ENCODE measurements at places on chromosomes 1 and 21. TPM values are rescaled to one million over a fixed set of nuclear protein-coding genes. Genes with fewer than 3 reads are reported as not detected.
A peak's percentile ranks its signal among the peaks of the same experiment; 100 is the strongest.

- DNase-seq, result peak; percentile 76
Observed at GRCh38 chr1:43530483-43531106, at the start of gene PTPRF. Gene PTPRF, plus strand, starts transcription at chr1:43530883. Its CDS starts 14,193 bp downstream, at chr1:43545076.

The ZNF695 gene
- 1.9 TPM for polyA plus RNA-seq

The ANKRD45 gene
- 0.38 TPM for polyA plus RNA-seq

The OR10X1 gene
- not detected for polyA plus RNA-seq

The FHL3 gene
- 120 TPM for polyA plus RNA-seq

DNA sequence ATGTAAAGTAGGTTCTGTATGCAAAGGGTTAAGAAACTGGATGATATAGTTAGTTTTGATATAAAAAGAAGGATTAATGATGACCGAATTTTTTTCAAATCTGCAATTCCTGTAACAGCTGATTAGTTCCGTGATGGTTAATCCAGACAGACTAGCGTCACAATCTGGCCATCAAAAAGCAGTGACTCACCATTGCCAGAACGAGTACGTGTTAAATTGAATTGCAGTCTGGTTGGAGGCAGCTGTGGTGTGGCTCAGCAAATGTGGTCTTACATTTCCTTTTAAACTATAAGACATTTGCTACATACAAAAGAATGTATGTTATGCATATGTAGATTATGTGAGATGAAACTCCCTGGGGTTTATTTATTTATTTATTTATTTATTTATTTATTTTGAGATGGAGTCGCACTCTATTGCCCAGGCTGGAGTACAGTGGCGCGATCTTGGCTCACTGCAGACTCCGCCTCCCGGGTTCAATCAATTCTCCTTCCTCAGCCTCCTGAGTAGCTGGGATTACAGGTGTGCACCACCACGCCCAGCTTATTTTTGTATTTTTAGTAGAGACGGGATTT, 139.8 kb downstream of the RYR2 start:
- peak; percentile 44 for DNase-seq

The KRTAP11-1 gene
- polyA plus RNA-seq, result not detected

DNA sequence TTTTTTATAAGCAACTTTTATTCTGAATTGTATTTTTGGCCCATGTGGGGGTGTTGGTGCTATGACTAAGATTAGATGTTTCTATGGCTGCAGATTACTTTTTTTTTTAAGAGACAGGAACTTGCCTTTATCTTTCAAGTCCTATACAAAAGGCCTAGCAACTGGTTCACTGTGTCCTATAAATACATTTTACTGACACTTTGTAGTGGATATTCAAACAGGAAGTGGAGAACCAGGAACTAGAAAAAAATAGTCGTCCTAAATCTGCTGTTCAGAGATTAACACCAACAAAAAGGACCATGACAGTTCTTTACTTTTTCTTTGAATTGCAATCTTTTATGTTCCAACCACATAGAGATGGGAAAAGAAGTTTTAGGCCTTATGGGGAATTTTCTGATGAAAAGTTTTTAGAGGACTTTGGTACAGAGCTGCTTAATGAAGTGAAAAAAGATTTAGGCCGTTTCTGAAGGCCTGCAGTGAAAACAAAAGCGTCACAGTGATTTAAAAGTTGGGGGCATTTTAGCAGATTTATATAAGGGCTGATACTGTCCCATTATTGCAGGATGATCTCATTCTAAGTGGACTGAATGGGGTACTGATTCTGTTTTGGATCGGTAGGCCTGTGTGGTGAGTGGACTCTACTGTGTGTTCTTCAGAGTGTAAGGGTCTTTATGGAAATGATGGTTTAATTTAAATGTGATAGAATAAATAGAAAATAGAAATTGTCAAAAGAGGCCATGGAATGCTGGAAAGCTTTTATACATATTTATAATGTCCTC, 136.4 kb upstream of the DEPDC1 start:
- DNase-seq, result no peak

GRCh38 chr1:87785386-87785785, 456.7 kb downstream of the LMO4 start:
- no peak for DNase-seq

DNA sequence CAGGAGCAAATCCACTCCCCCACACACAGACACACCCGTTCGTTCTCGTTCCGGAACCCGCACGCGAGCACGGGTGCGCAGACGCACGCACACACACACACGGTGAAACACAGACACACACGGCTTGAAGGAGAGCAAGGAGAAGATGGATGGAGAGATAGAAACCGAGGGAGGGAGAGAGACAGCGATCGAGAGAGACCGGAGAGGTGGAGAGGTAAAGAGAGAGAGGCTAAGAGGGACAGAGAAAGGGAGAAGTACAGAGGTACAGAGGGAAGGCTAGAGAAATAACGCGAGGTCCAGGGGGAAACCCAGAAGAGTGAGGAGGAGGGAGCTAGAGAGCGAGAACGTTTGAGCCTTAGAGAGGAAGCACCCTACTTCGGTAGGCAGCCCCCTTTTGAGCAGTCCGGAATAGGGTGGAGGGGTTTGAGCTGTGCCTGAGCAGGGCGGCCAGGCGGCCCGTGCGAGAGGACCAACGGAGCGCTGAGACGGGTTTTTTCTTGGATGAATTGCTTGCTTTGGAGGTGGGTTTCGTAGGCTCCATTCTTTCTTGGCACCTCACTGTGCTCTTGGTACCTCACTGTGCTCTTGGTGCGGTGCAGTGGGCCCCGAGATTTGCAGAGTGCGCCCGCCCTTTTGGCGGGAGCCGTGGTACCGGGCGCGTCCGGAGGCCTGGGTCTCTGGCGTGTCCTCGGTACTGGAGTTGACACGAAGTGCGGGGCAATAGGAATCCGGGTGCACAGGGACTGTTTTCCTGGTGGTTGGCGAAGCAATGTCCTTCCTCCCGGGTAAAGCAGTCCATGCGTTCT, 88.4 kb upstream of the RHOU start:
- DNase-seq, result peak; percentile 23

The TIE1 gene
- 29.3 TPM for polyA plus RNA-seq

DNA sequence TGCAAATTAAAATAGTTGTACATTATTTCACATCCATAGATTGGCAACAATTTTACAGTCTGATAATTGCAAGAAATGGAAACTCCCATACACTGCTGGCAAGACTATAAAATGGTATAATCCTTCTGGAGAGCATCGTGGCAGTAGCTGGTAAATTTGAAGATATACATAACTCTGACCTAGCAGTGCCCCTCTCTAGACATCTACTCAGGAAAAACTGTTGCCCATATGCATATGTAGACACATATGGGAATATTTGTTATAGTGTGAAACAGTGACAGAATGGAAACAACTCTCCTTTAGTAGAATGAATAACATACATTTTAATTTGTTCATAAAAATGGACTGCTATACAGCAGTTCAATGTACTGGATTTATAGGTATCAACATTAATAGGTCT, 177.2 kb downstream of the PHTF1 start:
- DNase-seq, result no peak

- DNase-seq, result peak; percentile 47
Observed at GRCh38 chr1:23791516-23792047, 637 bp downstream of the LYPLA2 start.

- DNase-seq, result no peak
Observed at GRCh38 chr1:205701420-205701819, 21.1 kb upstream of the SLC45A3 start.

DNA sequence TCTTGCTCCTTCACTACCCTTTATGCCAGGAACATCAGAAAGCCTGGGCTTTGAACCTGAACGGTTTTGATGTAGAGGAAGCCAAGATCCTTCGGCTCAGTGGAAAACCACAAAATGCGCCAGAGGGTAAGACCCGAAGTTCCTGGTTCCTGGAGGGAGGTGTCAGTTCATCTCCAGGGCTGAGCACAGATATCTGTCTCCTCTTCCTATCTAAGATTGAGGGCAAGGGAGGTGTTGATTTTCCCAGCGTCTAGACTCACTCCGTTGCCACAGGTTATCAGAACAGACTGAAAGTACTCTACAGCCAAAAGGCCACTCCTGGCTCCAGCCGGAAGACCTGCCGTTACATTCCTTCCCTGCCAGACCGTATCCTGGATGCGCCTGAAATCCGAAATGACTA, 915 bp downstream of the CDC20 start:
- DNase-seq, result no peak

The SPRR3 gene
- polyA plus RNA-seq, result 0.27 TPM

- DNase-seq, result no peak
Observed at GRCh38 chr1:67861856-67862516, 28.7 kb upstream of the GNG12 start.

DNA sequence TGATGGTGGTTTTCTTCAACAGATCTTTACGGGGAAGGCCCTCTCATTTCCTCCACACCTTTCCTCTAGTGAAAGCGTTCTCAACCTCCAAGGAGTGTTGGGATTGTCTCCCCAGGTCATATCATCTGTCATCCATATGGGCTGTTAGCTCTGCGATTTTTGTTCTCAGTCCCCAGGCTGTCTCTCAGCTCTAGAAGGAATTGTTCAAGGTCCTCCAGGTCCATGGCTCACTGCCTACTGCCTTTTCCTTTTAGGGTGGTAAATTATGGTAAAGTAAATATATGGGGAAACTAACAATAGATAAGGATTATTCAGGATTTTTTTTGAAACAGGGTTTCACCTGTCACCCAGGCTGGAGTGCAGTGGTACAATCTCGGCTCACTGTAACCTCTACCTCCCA, 37.6 kb downstream of the ELF3 start:
- DNase-seq, result no peak

The CFAP107 gene
- 0.52 TPM for polyA plus RNA-seq

The HMCN1 gene
- polyA plus RNA-seq, result 12.6 TPM

The GRIK1 gene
- polyA plus RNA-seq, result 0.25 TPM

The APCS gene
- polyA plus RNA-seq, result not detected

GRCh38 chr1:236990052-236990445, 14.2 kb downstream of the MT1HL1 start:
- no peak for DNase-seq

The NFASC gene
- 1.1 TPM for polyA plus RNA-seq

The TNFAIP8L2 gene
- polyA plus RNA-seq, result 2.6 TPM

GRCh38 chr1:38000529-38001455, 4.5 kb downstream of the FHL3 start:
- DNase-seq, result peak; percentile 95

The TMPRSS3 gene
- polyA plus RNA-seq, result not detected

All from muscle of back (tissue), 13 donors.